GM12864 (cell line): ENCODE measurements at places on chromosomes 7 and 10.

DNA sequence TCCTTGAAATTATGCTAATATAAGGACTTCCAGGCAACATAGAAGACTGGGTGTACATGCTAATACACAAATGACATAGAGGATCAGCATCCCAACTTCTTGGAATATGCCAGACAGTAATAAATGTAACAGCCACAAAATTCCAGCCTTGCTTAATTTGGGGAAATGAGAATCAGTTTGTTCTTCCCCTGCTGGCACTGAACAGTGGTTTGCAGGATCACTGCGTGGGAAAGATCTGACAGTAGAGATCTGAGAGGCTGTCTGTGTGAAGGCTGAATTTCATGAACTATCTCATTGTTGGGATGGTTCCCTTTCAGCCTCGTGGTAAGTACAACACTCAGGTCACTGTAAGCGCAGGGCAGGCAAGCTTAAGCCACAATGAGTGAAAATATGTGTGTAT, 1078.0 kb downstream of the LRMDA start:
- no peak for DNase-seq

DNA sequence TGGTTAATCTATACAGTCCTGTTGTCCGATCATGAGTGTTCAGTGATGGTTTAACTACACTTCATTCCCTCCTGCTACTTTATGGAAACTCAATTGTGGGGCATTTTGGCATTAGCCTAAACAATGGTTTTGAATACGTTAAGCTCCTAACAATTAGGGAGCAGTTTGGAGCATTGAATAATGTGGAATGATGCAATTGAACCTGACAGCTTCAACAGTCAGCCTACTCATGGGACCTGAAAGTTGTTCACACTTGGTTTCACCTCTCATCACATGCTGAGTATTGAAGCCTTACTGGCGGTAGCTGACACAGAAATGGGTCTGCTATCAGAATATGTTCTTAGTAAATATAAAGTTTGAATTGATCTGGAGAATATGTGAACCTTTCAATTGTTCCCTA, 186.1 kb downstream of the MLLT10 start:
- DNase-seq = no peak

- no peak for DNase-seq
Observed at GRCh38 chr7:125412890-125413665, 483.5 kb upstream of the POT1 start.

DNA sequence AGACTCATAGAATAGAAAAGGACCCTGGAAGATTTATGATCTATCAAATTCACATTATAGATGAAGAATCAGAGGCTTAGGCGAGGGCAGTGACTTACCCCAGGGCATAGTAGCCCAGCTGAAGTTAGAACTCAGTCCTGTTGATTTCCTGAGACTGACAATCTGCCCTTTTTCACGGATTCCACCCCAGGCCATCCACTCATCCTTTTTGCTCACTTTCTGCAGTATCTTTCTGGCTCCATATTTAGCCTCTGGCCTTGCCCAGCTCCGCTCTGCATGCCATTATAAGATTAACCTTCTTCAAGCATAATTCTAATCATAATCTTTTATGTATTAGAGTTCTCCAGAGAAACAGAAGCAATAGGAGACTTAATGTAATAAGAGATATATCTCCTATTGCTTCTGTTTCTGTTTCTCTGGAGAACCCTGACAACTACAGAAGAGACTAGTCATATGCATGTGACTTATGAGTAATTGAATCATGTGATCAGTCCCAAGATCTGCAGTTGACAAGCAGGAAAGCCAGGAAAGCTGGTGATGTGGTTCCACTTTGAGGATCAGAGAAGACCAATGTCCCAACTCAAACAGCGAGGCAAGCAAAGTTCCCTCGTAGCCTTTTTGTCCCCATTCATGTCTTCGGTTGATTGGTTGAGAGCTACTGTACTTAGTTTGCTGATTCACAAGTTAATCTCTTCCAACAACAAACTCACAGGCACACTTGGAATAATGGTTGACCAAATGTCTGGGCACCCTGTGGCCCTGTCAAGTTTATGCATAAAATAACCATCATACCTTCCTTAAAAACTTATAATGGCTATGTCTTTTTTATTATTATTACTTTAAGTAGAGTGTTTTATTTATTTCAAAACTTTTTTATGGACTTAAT, 412.1 kb downstream of the SUGCT start:
- DNase-seq = no peak

GRCh38 chr7:138538518-138538917, 78.5 kb downstream of the TRIM24 start:
- DNase-seq = no peak

DNA sequence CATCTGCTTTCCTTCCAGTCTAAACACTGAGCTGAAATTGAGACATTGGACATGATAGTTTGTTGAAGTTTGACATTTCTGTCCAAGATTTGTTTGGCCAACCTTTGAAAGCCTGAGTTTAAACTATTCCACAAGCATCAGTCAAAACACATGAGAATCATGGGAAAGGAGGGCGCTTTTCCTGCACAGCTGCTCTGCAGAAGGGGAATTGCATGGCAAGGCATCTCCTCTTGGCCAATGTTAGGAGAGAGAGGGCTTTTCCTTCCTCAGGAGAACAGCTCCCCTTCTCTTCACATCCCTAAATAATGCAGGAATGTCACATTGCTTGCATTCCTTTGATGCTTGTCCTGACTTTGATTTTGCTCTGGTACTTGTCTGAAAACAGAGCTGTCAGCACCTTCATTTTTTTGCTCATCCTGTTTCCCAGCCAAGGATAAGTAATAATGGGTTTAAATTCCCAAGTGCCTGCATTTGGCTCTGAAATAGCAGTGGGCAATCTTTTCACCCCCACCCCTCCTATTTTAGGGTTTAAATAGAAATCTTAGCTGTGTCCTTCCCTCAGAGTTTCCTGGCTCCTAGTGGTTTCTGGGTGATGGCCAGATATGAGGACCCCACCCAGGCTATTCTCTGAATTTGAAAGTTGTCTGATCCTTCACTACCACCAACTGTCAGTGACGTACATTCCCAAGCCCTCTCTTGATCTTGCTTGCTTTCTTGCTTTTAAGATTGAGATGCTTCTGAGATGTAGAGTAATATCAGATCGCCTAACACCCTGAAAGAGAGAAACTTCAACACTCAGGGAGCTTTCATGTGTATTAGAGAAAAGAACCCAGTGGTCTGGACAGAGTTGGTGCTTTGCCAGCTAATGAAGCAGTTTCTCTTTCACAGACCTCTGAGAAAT, 75.2 kb upstream of the NPVF start:
- no peak for DNase-seq

DNA sequence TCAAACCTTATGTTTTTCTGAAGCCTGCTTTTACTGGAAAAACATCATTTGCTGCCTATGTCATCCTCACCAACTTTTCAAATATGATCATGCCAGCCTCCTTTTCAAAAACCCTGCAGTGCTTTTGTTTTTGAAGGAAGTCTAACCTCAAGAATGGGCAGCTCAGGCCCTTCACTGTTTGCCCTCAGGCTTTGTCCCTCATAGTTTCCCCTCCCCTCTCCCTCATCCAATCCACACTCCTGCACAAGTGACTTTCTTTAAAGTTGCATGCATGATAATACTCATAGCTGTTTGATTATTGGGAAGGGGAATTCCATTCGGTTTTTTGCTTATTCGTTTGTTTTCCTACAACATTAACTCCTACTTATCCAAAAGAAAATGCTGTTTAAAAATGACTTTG, 219.4 kb downstream of the SEMA3E start:
- DNase-seq = no peak

DNA sequence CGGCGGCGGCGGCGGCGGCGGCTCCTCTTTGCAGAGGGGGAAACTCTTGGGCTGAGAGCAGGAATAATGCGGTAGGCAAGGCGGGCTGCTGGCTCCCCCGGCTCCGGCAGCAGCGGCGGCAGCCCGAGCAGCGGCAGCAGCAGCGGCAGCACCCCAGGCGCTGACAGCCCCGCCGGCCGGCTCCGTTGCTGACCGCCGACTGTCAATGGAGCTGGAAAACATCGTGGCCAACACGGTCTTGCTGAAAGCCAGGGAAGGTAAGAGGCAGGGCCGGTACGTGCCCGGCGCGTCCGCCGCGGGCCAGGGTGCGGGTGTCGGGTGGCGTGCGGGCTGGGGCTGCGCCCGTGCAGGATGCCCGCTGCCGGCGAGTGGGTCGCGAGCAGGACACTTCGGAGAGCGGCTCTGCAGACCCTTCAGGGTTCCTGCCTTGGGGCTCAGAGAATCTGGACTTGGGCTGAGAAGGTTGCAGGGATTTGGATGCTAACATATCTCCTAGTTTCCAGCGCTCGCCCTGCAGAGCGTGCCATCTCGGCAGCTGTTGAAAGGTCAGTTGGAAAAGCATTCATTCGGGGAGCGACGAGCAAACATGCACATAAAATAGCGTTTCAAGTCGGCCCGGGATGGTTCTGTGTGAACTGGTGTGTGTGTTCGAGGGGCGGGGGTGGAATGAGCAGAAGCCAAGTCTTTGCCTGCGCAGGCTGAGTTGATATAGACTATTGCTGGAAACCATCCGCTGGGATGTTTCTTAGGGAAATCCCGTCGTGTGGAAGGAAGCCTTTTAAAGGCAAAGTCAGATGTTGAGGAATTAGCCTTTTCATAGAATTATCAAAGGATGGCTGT, 562 bp downstream of the GRK5 start:
- DNase-seq = no peak

- no peak for DNase-seq
Observed at GRCh38 chr10:36026656-36027390, 384.7 kb upstream of the FZD8 start.

DNA sequence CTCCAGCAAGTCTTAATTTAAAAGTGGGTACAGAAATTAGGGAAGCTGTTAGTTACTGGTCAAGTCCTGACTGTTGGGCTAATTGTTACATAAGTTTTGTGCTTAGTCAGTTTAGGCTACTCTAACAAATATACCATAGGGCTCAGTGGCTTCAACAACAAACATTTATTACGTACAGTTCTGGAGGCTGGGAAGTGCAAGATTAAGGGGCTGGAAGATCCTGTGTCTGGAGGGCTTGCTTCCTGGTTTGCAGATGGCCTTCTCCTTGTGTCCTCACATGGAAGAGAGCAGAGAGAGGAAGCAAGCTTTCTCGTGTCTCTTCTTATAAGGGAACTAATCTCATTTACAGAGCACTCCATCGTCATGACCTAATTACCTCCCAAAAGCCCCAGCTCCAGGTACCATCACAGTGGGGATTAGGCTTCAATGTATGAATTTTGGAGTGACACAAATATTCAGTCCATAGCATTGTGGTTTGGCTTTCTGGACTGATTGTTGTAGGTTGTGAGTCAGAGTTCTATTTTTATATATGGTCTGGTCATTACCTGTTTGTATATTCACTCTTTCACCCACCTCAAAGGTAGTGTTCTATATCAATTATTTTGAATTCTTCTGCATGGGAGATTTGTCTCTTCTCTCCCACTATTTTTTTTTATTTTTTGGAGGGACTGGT, 17.1 kb downstream of the ST7 start:
- DNase-seq = no peak

DNA sequence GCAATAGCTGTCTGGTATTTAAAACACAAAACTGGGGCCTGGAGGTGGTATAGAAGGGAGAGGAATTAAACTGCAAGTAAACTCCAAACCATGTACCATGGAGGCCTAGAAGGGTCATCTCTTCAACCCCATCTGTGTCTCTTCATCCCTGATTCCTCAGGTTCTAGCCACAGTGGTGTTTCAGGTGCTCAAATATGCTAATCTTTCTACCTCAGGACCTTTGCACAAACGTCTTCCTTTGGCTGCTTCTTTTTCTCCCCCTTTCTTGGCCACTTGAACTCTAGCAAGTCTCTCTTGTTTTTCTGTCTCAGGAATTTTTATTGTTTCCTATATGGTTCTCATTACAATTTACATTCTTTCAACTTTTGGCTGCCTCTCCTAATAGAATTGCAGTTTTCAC, 25.6 kb upstream of the MTPN start:
- DNase-seq = no peak

DNA sequence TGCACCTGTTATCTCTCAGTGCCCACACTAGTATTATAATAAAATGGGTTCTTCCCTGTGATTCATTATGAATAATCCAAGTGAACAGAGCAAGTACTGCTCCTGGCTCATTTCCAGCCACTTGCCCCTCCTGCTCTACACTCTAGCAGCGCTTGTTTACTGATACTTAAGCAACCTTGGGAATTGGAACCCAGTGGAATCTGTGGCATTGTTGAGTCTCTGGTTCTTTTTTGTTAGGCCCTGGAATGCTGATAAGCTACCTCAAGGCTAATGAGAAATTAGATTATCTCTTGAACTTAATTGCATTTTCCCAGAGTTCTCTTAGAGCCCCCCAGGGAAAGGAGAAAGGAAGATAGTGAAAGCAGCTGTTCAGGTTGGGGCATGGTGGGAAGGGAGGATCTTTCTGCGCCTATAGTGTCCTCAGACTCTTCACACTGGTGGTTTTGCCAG, 34.0 kb downstream of the PRKAR2B start:
- no peak for DNase-seq

GRCh38 chr10:20007426-20007825, 191.2 kb downstream of the PLXDC2 start:
- DNase-seq = no peak

GRCh38 chr10:80602881-80603280, 65.2 kb downstream of the SH2D4B start:
- DNase-seq = no peak

GRCh38 chr7:75688200-75689136, 50.3 kb downstream of the HIP1 start:
- DNase-seq = no peak

GRCh38 chr10:80253266-80253962, 36.0 kb downstream of the MAT1A start:
- no peak for DNase-seq

- no peak for DNase-seq
Observed at GRCh38 chr7:264541-265191, 25.3 kb upstream of the FOXL3 start.

GRCh38 chr7:148391591-148391990, 199.0 kb upstream of the C7orf33 start:
- no peak for DNase-seq

DNA sequence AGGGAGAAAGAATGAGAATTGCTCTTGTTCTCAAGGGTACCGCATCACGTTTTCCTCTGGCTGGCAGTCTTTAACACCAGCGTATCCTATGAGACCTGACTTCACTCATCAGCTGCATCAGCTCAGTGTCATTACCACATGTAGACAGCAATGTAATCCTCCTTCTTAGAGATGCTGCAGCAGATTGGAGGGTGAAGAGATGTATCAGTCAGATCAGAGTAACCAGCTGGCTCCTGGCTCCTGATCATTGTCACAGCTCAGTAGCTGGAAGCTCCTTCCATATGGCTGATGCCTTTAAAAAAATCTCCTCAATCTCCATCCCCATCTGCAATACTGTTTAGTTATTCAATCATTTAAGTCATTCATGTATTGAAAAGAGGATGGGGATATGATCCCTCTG, 39.7 kb upstream of the EPHB6 start:
- DNase-seq = no peak

DNA sequence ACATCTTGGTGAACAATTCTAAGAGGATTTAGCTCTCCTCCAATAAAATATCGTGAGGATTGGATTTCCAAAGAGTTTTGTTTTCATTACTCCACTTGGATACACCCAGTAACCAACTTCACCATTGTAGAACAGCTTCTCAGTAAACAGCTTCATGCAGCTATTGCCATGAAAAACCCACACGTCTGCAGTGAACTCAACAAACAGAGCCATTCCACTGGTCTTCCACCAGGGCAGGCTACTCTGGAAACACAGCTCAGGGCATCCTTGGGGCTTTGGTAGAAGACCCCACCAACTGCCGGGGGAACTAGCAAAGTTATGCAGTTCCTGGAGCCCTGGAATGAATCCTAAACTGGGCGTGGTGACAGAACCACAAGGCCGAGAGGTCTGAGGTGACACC, 77.4 kb downstream of the CALN1 start:
- no peak for DNase-seq
